SK-N-SH (cell line): ENCODE measurements at places on chromosomes 16 and 17.

GRCh38 chr16:10600782-10601443, 20.5 kb upstream of the EMP2 start:
- no peak for DNase-seq

- no peak for DNase-seq
These were observed 132.2 kb downstream of the IRF8 start for GRCh38 chr16:86031141-86031678.

- DNase-seq: no peak
These were observed 47.6 kb downstream of the HSD17B2 start for GRCh38 chr16:82082543-82083244.

- no peak for DNase-seq
These were observed 36.1 kb upstream of the HELZ start for GRCh38 chr17:67281053-67281452.

DNA sequence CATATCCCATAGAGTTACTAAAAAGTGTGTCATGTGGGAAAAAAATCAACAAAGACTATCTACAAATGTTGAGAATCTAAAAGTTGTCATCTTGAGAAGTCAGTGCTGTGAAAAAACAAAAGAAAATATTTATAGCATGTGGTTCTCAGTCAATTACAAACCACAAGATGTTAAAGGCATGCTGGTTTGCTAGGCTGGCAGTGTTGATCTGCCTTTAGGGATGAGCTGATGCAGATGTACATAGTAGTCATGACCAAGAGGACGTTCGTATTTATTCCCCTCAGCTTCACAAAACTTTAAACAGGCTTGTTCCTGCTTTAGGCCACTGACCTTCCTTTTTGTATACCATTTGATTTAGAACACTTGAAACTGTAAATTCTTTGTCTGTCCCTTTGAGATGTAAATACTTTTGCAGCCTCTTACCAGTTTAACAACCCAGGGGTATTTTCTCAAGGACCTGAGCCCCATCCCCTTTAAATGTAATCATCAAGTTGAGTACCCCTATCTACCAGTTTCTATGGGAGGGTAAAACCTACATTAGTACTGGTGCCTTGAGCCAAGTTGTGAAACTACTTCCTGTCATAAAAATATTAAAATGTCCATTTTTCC, 446.6 kb downstream of the KCNJ18 start:
- DNase-seq: no peak

DNA sequence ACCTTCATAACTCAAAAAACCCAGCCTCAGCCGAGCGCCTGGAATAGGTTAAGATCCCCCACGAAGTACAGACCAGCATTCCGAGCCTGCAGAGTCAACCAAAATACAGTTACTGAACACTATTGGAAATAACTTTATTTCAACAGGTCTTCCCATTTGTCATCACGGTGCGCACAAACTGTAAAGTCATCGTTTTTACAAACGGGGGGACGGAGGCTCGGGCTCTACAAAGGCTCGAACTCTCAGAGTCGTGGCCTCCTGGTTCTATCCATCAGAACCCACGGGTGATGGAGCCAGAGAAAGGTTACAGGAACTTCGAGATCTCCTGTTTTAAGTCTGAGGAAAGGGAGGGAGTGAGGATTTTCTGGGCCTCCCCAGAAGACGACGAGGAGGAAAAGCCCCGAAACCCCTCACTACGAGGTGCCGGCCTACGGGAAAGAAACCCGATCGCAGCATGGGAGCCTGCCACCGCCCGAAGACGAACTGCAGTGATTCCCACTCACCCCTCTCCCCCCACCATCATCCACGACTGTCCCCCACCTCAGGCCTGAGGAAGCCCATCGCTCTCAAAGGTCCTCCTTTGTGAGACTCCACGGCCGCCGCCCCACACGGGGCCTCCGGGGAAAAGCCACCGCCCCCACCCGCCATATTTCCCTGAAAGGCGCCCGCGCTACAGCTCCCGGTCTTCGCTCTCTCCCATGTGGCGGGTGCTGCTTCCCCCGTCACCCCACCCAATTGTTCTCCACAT, 917 bp downstream of the YWHAE start:
- no peak for DNase-seq

DNA sequence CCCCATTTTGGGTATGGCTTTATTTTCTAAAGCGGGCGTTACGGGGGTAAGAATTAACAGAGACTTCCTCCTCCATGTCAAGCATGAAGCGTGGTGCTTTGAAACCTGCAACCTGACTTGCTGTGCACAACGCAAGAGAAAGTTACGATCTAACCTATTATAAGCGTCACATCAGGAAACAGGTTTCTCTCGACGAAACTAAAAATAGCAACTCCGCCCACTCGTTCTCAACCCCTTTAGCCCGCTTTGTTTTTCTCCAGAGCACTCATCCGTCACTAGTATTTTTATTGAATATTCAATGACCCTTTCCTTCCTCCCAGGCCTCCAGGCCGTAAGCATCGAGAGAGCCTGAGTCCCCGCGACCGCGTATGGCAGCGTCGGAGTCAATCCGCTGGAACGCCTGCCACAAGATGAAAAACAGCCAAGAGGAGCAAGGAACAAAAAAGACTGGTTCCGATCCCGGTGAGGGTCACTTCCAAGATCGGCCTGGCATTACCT, 555 bp downstream of the NUP88 start:
- DNase-seq: no peak

DNA sequence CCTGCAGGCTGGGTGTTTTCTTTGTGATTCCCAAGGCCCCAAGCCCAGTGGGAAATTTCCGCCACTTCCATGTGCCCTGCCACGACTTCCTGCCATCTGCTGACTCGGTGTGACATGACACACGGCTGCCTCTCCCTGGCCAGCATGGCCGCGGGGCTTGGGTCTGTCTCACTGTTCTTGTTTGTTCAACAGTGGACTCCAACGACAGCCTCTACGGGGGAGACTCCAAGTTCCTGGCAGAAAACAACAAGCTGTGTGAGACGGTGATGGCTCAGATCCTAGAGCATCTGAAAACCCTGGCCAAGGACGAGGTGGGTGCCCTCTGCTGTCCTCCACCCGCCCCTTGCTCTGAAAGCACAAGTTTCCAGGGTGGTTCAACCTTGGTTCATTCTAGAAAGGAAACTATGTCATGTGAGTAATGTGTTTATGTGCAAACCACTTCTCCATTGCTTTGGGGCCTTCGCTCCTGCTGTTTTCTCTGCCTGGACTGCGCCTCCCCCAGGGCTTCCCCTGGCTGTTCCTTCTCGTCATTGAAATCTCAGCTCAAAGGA, 26.8 kb downstream of the KNOP1 start:
- no peak for DNase-seq

- no peak for DNase-seq
These were observed 77.9 kb downstream of the GOSR1 start for GRCh38 chr17:30554839-30555751.

- DNase-seq: no peak
These were observed 1.4 kb downstream of the TEN1 start for GRCh38 chr17:75980188-75981018.

DNA sequence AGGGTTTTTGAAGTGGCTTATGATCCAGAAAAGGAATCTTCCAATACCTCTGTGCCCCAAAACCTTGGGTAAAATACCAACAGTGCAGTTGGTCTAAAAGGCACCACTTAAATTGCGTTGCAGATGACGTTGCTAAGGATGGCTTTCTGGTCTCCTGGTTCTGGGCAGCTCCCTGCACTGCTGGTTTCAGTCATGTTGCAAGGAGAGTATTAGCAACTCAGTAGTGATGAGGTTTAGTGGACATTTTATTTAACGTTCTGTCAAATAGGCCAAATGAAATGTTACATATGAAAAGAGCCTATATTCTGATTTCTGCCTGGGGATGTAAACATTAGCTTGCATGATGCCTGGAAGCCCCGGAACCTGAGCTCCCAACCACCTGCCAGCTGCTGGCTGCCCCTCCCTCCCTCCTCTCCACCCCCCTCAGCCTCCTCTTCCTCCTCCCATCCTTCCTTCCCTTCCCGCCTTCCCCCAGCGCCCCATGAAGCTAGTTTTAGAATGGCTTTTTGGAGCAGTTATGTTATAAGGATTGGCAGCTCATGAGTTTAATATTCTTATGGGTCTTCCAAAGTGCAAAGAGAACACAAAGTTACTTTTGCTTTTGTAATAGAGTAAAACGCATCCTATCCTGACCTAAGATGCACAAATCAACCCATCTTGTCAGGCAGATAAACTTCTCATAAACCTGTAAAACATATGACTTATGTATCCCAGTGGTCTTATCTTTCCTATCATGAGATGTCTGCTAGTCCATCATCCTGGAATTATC, 20.7 kb downstream of the CD7 start:
- no peak for DNase-seq

DNA sequence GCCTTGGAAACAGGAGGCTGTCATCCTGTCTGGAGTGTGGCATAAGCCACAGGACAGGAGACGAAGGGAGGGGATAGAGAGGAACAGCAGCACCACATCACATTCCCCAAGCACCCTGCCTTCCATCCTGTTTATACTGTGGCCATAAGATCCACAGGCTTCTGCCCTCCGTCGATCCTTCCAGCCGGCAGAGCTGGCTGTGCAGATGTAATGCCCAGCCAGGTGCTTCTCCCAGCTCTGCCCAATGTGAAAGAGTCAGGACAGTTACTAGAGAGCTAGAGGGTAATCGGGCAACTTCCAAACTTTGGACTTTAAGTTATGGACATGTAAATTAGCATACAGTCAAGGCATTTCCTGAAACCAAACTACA, 368.4 kb downstream of the SOX9 start:
- no peak for DNase-seq
